Stimulated activated CD8-positive, alpha-beta memory T cell treated with anti-CD3 and anti-CD28 coated beads, Interleukin-7, amount 100 ng/mL, for 48 hours (primary cell): ENCODE measurements at places on chromosomes 2 and 18.

DNA sequence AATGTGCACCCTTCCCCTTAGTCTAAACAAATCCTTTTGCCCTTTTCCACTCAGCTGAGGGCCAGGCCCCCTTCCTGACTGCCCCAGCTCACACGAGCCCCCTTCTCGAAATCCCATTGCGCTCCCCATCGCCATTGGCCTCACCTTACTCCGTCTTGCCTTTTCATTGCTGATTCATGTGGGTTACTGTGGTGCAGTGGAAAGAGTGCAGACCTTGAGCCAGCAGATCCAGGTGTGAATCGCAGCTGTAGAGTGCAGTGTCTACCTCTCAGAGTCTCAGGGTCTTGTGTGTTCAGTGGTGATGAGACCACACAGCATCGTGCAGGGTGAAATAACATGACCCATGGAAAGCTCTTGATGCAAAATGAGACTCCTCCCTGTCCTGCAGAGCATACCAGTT lies 132.4 kb upstream of the APCDD1 start:
- no peak for DNase-seq

DNA sequence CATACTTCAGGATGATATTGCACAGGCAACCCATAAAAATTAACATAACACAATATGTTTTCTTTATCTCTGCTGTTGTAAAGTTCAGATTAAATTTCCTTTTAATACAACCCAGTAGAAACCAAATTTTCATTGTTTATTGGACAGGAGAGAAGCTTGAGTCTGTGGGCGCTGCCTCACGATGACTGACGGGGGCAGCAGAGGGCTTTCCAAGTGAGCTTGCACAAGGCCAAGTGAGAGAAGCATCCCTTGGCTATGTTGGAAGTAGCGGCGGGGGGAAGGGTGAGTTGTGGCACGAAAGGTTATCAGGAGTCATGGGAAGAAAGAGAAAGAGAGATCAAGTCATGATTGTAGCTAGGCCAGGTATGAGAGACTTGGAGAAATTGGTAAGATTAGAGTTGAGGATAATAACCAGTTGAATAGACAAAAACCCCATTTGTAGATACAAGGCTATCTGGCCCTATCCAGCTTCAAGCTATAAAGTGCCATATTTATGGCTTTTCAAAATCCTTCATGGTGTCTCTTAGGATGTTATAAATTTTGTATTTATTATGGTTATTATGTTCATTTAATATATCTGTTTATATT lies 413.7 kb upstream of the FAM98A start:
- DNase-seq, result no peak

DNA sequence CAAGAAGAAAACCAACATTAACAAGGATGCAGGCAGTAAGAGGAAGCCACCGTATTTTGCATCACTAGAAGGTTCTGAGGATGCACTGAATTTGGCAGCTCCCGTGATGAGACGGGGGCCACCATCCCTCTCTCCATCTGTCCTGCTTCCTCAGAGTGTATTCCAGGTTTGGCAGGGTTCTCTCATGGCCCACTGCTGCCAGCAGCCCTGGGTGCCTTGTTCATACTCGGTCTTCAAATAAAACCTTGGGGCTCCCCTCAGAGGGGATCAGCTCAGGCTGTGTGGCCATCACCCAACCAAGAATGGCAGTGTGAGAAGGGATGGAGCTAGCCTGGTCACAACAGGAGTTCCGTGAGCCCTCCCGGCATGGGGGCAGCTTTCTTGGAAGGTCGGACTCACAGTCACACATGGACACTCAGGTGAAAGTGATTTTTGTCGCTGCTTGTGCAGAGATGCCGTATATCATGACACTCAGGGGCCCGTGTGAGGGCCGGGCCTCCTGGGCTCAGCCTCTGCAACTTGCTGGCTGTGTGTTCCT lies 12.8 kb upstream of the MBP start:
- no peak for DNase-seq

- DNase-seq, result no peak
Observed at GRCh38 chr2:195352581-195352980, 304.4 kb upstream of the SLC39A10 start.

DNA sequence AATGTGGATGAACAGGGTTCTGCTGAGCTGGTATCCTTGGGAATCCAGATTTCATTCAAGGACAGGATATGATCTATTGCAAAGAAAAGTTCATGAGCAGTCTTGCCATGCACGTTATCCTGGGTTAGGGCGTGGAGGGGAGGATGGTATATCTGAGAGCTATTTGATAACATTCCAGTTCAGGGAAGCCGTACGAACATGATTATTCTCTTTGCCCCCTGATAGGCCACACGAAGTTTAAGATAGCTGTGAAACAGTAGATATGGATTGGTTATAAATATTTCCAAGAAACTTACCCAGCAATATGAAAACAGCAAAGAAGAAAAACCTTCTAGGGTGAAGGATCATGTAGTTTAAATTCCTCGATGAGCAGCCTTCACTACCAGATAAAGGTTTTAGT lies 171.9 kb downstream of the LTBP1 start:
- DNase-seq, result no peak

DNA sequence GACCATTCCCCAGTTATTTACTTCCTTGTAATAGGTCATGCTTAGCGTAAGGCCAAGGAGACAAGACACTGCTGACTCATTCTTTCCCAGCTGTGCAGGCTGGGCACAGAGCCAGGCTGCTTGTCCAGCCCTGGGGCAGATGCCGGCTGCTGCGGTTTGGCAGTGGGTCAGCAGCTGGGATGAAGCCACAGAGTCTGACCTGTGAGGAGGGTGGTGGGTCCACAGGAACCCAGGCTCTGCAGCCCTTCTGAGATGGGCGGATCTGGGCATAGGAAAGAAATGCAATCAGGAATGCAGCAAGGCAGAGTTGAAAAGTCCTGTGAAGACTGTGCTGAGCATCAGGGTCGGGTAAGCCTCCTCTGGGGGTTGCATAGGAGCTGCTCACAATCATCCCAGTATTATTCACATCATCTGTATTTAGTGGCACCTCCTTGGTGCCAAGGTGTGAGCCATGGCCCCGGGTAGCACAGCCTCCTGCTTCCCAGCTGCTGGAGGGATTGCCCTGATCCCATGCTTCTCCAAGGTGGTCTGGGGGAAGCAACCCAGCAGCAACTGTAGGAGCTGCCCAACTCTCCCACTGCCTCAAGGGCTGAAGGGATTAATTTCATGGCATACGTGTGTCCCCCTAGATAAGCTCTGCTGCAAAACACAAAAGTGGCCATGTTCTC lies 139.0 kb downstream of the DDX1 start:
- no peak for DNase-seq

DNA sequence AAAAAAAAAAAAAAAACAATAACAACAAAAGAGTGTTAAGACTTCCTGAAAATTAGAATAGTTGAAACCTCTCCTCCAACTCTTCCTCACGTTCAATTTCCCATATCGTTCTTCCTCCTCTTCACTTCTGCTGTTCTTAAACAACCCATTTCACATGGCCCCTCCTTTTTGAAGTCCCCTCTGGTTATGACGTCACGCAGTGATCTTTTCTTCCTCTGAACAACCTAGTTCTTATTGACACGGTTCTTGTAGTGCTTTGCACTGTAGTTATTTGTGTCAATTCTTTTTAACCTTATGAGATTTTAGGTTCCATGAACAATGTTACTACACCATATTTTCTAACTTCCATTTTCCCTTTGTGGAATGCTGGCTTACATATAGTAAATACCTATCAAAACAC lies 69.5 kb upstream of the RGPD4 start:
- DNase-seq, result no peak

GRCh38 chr2:150710916-150711315 lies 223.4 kb upstream of the RND3 start:
- no peak for DNase-seq

GRCh38 chr18:23300231-23300805 lies 152.8 kb upstream of the RIOK3 start:
- DNase-seq, result no peak
